Ovary (tissue), 10 donors: ENCODE measurements at places on chromosomes 7 and 10.

DNA sequence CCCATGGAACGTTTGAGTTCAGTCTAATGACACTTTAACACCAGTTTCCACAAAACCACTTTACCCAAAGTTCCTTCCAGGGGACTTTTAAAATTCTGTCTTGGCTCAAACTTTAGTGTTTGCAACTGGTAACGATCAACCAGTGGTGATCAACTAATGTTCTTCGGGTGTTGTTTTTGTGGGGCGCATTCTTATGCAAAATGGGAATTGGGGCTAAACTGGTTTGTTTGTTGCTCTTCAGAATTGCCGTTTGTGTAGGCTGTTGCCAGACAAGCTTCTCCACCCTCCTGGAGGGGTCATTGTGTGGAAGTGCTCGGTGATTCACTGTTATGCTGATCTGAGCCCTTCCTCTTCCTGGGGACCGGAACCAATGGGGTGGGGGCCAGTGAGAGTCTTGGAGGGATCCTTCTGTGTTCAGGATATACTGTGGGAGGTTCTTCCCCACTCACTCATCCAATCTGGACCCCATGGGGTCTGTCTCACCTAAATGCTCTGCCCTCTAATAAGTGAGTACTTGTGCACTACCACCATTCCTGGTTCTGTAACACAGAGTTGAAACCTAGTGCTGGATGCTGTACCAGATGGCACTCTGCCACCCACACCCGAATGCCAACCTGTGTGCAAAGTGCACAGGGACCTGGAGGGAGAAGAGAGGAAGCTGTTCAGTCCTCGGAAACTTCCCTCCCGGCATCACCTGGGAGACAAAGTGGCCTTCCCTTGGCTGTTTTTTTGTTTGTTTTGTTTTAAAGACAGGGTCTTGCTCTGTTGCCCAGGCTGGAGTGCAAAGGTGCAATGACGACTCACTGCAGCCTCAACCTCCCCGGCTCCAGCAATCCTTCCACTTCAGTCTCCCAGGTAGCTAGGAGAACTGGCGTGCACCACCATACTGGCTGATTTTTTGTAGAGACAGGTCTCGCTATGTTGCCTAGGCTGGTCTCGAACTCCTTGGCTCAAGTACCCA, 2.1 kb downstream of the NFE2L3 start:
- no peak for DNase-seq

- DNase-seq: no peak
These were observed 224.4 kb downstream of the PTPRN2 start for GRCh38 chr7:158362912-158363905.

DNA sequence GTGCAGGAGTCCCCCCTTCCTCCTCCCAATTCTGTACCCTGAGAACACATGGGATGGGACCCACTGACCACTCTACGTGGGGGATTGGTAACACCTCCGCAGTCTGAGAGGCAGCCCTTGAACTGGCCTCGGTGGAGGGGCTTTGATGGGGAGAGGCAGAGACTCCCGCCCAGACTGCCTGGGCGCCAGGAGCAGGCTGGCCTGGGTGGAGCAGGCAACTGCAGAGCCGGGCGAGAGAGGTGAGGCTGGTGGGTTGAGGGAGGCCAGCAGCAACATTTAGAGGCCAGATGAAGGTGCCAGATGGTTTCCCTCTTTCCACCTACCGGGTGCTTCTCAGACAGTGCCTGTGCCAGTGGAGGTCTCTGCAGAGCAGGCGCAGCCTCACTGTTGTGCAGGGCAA, 30.7 kb upstream of the ZNF467 start:
- DNase-seq: no peak

- no peak for DNase-seq
These were observed 29.9 kb downstream of the POLL start for GRCh38 chr10:101558204-101558603.

GRCh38 chr7:2629746-2630681, 1.8 kb upstream of the TTYH3 start:
- DNase-seq: no peak

DNA sequence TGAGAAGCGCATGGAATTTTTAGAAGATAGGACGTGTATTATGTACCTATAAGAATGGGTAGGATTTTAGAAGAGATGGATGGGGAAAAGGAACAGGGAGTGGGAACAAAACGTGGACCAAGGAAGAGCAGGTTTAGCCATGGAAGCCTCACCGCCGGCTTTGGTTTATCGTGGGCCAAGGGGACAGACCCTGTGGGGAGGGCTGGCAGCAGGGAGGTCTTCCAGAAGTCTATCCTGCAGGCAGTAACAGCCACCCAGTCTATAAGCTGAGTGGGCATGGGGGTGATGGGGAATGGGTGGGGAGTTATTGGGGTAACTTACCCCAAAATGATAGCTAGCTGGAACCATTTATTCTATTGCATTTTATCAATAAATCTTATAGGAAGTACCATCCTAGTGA, 44.9 kb downstream of the IKZF1 start:
- no peak for DNase-seq

DNA sequence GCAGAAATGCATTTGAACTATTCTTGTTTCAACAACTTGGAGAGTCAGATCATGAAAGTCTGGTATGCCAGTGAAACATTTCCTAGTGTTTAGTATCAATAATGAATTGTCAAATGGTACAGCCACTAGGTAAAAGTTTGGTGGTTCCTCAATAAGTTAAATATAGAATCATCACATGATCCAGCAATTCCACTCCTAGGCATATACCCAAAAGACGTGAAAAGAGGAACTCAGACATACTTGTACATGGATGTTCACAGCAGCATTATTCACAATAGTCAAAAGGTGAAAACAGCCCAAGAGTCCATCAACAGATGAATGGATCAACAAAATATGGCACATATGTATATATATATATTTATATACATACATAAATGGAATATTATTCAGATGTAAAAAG, 67.0 kb upstream of the HPS1 start:
- no peak for DNase-seq
